HT-29 (cell line): ENCODE measurements at places on chromosomes 11 and 22. TPM values are rescaled to one million over a fixed set of nuclear protein-coding genes. Genes with fewer than 3 reads are reported as not detected.

- no peak for DNase-seq
These were observed 9.3 kb upstream of the ADORA2A start for GRCh38 chr22:24417901-24418641.

DNA sequence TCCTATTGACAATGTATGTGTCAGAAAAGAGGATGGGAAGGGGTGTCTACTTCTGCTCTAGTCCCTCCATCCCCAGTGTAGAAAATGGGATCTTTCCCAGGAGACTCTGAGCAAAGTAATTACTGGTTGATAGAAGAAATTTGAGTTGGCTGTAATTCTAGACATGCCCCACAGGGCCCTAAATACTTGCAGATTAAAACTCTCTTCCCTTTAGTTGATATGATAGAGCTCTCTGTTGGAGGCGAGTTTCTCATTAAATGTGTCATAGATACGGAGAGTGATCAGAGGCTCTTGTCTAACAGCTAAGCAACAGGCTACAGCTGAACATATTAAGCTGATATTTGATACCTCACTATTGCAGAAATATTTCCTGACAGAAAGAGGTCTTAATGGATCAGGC, 32.9 kb downstream of the OR52E1 start:
- DNase-seq = no peak

- DNase-seq = no peak
These were observed 789 bp upstream of the NCF4 start for GRCh38 chr22:36860017-36860416.

- peak; percentile 65 for DNase-seq
These were observed 714 bp downstream of the SDF2L1 start for GRCh38 chr22:21642584-21643448.

- DNase-seq = no peak
These were observed 89.3 kb upstream of the OPCML start for GRCh38 chr11:133621611-133622010.

DNA sequence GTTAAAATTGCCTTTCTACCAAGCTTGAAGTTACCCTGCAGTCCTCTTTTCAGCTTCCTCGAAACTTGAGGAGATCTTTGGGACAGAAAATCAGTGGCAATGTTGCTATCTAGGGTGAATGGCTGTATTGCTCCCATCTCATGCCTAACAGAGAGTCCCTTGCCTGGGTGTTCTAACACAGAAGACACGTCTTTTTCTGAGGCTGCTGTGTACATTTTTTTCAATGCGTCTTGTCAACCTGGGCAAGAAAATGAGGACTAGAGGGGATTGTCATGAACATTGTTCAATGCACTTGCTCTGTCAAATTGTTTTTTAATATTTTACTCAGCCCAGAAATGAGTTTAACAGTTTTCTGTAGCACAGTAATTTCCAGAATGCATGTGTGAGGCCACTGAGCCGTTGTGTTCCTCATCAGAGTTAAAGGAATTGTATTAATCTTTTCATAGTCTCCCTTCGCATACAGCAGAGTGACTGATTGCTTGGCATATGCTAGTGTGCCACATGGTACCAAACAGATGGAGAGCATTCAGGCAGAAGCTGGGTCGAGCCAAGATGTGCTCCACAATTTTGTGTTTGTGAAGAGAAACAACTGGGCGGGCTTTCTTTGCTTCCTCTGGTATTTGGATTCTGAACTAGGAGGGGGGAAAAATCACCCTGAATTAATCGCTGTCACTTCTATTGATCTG, 86.0 kb downstream of the CASP12 start:
- no peak for DNase-seq

GRCh38 chr22:47260551-47260950, 498.1 kb downstream of the TBC1D22A start:
- DNase-seq = no peak

DNA sequence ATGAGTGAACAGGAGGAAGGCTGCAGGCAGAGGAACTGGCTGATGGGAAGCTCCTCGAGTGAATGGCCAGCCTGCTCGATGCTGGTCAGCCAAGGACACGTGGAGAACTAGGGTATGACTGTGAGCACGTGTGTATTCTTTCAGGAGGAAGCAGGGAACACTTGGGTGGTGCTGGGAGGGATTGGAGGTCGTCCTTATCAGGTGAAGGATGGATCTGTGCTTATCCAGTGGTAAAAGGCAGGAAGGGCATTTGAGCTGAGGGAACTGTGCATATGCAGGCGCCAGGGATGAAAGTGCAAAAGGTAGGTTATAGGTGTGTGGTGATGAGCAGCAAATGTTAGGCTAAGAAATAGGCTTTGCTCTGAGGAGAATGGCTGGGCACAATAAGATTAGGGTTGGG, 9.7 kb upstream of the SLCO2B1 start:
- DNase-seq = no peak

DNA sequence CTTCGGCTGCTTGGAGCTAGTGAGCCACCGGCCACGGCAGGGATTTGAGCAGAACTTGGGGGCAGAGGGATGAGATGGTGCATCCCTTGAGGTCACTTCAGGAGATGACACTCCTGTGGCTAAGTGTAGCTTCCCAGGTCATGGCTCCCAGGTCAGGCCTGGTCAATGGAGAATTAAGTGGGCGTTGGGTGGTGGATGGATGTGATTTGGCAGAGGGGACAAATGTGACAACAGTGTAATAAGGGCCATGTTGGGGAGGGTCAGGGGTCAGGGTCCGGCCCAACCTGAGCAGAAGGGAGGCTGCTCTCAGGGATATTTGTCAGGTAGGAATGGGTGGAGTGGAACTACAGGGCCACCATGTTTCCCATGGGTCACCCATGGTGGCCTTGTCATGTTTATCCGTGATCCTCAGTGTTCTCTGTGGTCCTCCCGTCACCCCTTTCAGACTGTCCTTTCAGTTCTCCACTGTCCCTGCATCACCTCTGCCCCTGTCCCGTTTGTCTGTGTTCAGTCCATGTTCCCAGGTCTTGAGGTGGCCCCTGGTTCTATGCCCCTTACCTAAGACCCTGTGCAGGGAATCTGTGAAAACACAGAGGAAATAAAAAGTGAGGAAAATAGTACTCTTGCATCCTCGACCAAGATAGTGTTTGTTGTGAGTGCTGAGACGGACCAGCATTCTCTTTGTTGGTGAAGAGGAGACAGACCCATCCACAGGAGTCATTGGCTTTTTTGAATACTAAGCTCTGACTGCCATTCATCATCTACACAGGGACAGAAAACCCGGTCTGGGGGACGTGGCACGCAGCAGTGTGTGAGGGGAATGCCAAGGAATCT, 6.1 kb downstream of the SLC25A1 start:
- no peak for DNase-seq

GRCh38 chr11:85787809-85788760, 22.9 kb downstream of the SYTL2 start:
- DNase-seq = peak; percentile 75

DNA sequence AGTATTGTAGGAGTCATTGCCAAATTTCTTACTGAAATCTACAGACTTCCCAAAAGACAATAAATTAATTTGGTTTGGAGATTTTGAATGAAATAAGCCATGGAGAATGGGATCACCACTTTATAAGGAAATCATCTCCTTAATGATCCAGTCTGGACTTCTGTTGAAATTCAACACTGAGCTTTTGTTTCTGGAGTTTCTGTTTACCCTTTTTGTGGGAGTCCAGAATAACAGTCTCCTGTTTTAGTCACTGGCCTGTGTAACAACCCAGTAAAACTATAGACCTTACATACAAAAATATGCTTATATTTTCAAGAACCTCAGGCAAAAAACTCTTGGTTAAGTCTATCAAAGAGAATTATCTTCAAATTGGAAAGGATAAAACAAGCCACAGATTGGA, 321.7 kb upstream of the PLET1 start:
- no peak for DNase-seq

GRCh38 chr11:64900263-64900678, 16.7 kb downstream of the ATG2A start:
- peak; percentile 75 for DNase-seq

GRCh38 chr11:73746701-73747100, 14.2 kb downstream of the RAB6A start:
- no peak for DNase-seq

DNA sequence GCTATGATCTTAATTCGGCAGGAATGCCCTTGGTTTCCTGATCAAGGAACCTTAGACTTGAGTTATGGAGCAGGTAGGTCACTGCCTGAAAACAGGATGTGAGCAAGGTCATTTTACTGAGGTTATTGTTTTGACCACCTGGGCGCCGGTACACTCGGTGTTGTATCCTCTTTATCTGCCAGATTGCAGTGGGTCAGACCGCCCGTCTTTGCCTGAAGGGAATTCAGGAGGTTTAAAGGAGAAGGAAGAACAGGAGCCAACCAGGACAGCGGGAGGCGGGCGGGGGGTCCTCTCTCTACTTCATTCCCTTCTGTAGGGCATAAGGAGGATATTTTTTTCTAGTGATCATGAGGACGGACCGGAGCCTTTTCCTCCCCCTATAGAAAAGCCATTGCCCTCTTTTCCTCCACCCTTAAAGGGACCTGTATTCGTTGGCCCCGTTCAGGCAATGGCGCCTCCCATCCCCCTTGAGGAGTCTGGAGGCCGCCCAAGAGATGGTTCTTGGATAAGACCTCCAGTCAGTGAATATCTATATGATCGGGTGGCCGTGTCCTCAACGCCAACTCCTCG, 649 bp downstream of the MS4A15 start:
- DNase-seq = no peak

DNA sequence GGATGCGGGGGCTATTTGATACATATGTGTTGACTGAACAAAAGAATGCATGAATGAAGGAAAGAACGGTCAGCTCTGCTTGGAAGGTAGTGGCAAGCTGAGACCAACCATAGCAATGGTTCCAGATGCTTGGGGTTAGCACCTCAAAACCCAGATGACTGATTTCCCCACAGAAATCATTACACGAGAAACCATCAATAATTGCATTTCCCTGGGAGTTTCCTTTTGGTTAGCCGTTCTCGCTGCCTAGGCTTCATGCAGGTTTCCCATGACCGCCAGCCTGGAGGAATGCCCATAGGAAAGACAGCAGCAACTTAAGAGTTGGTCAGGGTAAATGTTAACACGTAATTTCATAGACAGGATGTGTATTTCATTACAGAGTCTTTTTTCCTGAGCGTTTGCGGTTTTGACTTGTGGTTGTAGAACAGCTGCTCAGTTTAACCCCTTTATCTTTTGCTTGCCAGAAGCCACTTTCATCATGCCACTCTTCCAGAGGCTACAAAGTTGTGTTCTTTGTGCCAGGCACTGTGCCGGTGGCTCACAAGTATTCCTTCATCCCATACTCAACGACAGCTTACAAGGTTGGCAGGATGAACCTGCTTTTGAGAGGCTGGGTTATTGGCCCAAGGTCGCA, 2.8 kb downstream of the IL17RA start:
- DNase-seq = no peak

DNA sequence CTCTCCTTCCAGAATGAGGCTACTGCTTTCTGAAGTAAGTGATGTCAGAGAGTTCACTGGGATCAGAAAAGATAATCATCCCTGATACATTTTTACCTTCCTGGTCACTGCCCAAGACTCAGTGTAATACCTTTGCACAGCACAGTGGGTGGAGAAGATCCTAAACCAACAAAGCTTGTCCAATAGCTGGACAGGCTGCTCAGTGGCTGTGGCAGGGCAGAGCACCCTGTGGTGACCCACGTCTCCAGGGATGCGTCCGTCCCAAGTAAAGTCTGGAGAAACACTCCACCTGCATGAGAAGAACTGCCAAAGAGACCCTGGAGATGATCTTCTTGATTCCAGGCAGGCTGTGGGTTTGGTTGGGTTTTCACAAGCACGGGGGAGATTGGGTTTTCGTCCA, 31.0 kb upstream of the TLCD5 start:
- peak; percentile 64 for DNase-seq

- DNase-seq = no peak
These were observed 343.6 kb upstream of the CCDC90B start for GRCh38 chr11:83629775-83630174.

DNA sequence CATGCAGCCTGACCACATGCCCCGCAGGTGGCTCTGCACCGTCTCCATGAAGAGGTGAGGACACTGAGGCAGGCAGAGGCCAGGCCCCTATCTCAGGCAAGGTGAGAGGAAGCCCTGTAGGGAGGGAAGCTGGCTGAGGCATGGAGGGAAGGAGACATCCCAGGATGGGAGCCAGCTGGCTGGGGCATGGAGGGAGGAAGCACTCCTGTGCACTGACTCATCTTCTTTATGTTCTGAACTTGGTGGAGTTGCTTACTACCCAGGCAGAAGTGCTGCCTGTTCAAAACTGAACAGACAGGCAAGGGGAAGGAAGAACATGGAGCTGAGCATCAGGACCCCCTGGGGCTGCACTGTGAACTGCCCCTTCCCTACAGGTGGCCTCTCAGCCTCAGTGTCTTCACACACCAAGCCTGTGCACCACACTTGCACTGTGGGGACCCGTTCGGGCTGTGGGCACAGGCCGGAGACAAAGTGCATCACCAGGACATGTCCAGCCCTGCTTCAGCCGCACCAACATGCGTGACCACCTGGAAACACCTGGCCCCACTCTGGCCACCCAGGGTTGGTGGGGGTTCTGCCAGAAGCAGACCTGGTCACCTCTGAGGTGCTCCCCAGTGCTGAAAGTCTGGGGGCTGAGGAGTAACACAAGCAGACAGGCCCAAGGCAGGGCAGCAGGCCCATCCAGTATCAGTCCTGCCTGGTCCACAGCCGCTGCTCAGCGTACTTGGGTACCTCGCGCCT, 55.5 kb downstream of the DGCR2 start:
- DNase-seq = no peak

- no peak for DNase-seq
These were observed 20.5 kb downstream of the ZNF280B start for GRCh38 chr22:22487869-22488597.

DNA sequence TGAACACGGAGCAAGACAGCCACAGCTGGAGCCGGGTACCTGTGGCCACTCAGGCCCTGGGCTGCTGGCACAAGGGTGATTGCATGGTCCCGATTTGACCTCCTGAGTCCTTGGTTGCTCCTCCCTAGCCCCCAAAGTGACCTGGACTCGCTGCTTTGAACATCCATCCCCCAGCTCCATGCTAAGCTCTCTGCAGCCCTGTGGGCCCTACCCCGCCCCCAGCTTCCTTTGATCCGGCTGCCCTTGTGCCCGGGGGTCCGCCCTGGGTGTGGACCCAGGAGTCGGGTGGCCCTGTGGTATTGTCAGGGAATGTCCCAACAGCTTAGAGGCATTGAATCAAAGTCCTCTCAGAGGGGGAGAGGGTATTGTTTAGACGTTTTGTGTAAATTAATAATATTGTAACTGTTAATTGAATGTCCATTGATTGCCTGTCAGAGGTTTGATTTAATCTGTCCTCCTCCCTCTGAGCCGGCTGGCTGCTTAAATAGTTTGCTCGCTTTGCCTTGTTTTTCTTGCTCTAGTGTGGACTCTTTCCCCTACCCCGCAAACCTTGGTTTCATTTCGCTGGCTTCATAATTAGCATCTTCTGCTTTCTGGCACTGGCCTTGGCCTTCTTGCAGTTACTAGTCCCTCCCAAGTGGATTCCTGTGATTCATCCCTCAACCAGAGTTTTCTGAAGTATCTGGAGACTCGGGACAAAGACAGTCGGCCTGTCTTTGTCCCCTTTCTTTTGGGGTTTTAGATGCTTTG, 20.7 kb downstream of the GRIK4 start:
- DNase-seq = no peak

Gene CDC42EP2
- total RNA-seq = 30.9 and 36.5 TPM in 2 replicates

Gene GAB2
- 1.8 and 3.6 TPM in 2 replicates for total RNA-seq

Gene ART5
- not detected in 2 replicates for total RNA-seq

Gene CYP2D6
- 2.6 and 2.8 TPM in 2 replicates for total RNA-seq

Gene CCDC134
- total RNA-seq = 12.2 and 14.6 TPM in 2 replicates

Gene PKNOX2
- not detected in 2 replicates for total RNA-seq

Gene OR5M8
- not detected in 2 replicates for total RNA-seq

Gene OR52I2
- not detected in 2 replicates for total RNA-seq

Gene CCDC87
- total RNA-seq = 0.79 and 1.3 TPM in 2 replicates

Gene CFAP300
- total RNA-seq = 3.8 and 7.4 TPM in 2 replicates

Gene ARHGAP42
- total RNA-seq = 4.5 and 4.8 TPM in 2 replicates

Gene TEX12
- not detected in 2 replicates for total RNA-seq

Gene TREH
- total RNA-seq = 0.05 TPM in 1 of 2 replicates, not detected in the other

Gene GPHA2
- total RNA-seq = not detected in 2 replicates

Gene C11orf97
- not detected in 2 replicates for total RNA-seq

Gene MRGPRF
- total RNA-seq = 0.05 TPM in 2 replicates
